Activated gamma-delta T cell (primary cell): ENCODE measurements at places on chromosomes 6 and 20.

- no peak for DNase-seq
Observed at GRCh38 chr20:15200147-15200565, 862.7 kb upstream of the FLRT3 start.

DNA sequence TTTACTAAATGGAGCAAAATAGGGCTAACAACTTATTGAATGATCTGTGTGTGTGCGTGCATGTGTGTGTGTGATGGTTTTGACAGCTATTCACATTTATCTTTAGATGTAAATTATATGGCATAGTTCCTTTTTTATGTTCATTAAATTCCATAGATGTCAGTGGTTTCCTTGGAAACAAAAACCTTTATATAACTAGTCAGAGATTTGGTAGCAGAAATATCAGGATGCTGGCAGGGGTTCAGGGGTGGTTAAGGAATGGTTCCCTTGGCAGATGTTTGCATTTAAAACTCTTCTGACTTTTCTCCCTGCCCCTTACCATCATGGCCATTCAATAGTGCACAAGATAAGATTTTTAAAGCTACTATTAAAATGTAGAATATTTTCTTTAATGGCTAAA, 256.6 kb downstream of the PLCB1 start:
- DNase-seq: no peak

DNA sequence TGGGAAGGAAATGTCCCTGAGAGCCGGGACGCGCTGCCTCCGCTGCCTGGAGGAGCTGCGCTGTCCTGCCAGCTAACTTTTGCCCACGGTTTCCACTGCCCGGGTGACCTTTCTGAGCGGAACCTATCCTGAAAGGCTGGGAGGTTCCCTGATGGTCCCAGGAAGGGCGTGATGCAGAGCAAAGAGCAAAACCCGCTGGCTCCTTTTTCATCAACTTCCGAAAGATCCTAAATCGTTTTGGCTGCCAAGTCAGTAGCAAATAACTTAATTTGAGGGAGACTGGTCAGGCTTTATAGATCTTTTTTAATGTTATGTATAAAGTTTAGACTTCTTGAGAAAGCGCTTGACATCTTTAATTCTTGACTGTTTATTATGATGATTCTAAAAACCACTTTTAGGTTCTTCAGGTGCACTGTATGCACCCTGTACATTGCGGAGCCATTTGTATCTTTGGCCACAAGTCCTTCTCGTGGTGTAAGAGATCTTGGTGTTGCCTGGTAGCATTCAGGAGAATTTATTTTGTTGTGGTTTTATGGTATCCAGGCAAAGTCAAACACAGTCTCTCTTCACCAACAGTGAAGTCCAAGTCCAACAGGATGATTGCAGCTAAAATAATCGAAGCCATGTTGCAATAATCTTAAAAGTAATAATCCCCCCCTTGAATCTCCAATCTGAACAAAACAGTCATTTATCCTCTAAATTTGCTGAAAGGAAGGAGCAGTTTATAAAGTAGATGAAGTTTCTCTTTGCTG, at the start of gene SYNE1:
TSS of gene SYNE1 (minus strand) at position 67 of the 752 bp plus-strand sequence. CDS start 9,031 bp downstream, outside the sequence.
- DNase-seq: no peak

DNA sequence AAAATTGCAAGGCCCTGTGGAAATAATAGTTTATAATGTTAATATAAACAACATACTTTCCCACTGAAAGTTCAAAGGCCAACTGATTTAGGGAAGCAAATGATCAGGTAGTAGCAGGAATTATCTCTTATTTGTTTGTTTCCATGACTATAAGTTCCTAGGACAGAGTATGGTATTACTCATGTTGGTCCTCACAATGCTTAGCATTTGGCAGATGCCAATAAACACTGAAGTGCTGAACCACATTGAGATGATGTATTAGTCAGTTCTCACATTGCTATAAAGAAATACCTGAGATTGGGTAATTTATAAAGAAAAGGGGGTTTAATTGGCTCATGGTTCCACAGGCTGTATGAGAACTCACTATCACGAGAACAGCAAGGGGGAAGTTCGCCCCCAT, 129.6 kb upstream of the NUP153 start:
- no peak for DNase-seq

GRCh38 chr6:145469021-145469420, 266.3 kb downstream of the EPM2A start:
- no peak for DNase-seq

GRCh38 chr20:8621001-8621400, 447.9 kb upstream of the PLCB4 start:
- no peak for DNase-seq

- DNase-seq: no peak
Observed at GRCh38 chr20:48489046-48489463, 338.7 kb downstream of the PREX1 start.

- DNase-seq: no peak
Observed at GRCh38 chr20:21105429-21106170, 558 bp downstream of the LINC00237 start.
